Activated effector memory CD4-positive, alpha-beta T cell treated with anti-CD3 and anti-CD28 coated beads, Interleukin-2, amount 50 U/mL, for 16 hours (primary cell): ENCODE measurements at places on chromosomes 6 and 20.

- DNase-seq: no peak
Observed at GRCh38 chr6:136511926-136512325, 38.3 kb downstream of the MAP7 start.

DNA sequence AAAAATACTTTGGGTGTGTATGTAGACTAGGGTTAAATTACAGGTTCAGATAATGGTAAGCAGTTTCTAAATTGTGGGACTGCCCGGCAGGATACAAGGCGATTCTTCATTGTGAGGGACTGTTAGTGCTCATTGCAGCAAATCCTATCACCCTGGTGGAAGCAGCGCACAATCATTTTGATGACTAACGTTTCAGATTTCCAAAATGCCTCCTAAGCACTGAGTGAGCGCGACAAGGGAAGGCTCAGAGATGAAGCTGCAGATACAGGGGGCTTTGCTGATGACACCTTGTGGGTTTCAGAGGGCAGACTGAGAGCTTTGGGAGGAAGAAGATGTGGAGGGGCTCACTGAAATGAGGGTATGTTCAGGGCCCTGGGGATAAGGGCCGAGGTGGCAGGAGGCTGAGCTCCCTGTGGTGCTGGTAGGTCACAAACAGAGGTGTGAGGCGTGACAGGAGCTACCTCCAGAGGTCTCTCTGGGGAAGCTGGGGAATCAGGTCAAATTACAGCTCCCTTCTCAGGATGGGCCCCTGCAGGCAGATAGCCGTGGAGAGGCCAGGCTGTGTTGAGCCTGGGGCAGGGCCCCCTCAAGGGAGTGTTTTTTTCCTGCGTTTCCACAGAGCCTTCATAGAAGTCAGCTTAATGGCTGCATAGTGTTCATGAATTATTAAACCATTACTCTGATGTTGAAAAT lies 84.5 kb upstream of the FYN start:
- no peak for DNase-seq

- no peak for DNase-seq
Observed at GRCh38 chr6:123203928-123204327, 207.9 kb downstream of the CLVS2 start.

- no peak for DNase-seq
Observed at GRCh38 chr20:6492271-6493055, 275.0 kb upstream of the BMP2 start.

GRCh38 chr20:653110-653589 lies at the start of gene SRXN1:
TSS of gene SRXN1 (minus strand) at chr20:653200. CDS start at chr20:653185, 15 bp downstream.
- peak; percentile 94 for DNase-seq

GRCh38 chr6:12246900-12247299 lies 43.3 kb upstream of the EDN1 start:
- DNase-seq: no peak

- DNase-seq: no peak
Observed at GRCh38 chr20:61733891-61734732, 331.6 kb downstream of the TAF4 start.

- no peak for DNase-seq
Observed at GRCh38 chr6:53598265-53598907, 53.5 kb upstream of the GCLC start.

DNA sequence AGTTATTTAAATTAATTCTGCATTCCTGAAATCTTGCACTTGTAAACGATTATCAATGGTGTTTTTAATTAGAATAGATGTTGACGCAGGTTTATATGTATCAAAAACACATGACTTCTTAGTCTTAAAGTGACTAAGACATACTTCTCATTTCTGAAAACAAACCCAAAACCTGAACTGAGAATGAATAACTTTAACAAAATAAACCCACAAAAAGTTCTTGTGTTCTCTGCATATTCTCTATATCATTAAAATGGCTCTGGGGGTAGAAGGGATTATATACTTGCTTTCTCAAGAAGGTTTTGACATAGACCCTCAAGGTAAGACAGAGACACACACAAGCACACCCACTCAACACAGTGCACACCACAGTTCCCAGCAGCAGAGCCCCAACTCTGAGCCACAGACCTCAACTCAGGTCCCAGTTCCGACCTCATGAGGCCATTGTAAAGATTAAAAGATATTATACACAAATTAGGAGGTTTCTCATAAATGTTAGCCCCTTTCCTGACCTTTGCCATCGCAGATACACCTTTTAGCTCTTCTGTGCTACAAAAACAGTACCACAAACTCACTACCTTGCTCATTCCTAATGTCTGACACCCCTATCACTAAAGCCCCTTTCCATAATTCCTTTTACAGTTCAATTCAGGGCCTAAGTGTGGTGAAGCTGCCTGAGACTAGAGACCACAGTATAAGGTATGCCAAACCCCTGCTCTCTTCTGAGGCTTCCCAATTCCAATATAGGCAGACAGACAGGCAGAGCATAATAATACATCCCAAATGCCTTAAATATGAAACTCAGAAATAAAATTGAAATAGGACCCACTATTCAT lies 267.8 kb downstream of the PTPRK start:
- DNase-seq: no peak
